ENCODE measurements at places on chromosomes 1 and 21. TPM values are rescaled to one million over a fixed set of nuclear protein-coding genes. Genes with fewer than 3 reads are reported as not detected.
A peak's percentile ranks its signal among the peaks of the same experiment; 100 is the strongest.

The MORN1 gene
- total RNA-seq = 9.4 TPM

- peak; percentile 52 for DNase-seq
Observed at GRCh38 chr1:66302815-66303214, 231.1 kb upstream of the SGIP1 start.

DNA sequence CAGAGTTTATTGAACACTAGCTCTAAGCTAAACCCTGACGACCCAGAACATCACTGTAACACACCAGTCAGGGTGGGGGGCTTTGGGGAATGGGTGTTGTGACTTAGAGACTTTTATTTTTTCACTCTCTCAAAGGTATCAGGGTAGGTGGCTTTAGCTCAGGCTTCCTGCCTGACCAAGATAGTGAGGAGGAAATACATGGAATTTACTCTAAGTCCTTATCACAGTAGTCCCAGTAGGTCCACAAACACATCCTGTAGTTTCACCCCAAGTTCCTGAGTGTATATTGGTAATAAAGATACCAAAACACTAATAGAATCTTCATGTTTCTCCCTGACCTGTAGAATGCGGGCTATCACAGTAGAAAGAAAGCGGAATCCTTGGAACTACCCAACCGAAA is 15.1 kb downstream of the GJA5 start:
- no peak for DNase-seq

The MAP3K7CL gene
- 5.6 TPM for total RNA-seq

GRCh38 chr1:92404661-92405060 is 82.1 kb downstream of the GFI1 start:
- peak; percentile 57 for DNase-seq

DNA sequence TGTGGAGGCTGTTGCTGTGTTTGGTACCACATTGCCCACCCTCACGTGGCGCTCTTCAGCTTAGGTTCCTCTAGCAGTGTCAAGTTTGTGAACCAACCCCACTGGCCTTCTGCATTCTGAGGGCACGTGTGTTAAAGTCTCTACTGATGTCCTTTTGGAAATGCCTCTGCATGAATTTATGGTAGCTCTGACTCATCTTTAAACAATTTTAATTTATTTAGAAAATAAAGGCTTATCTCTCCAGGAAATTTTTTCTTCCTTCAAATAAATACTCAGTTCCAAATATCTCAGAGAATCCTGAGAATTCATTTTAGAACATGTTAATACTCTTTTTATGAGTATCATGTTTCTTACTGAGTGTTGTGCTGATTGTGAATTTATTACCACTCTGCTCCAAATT is 5.5 kb downstream of the CD1D start:
- no peak for DNase-seq

DNA sequence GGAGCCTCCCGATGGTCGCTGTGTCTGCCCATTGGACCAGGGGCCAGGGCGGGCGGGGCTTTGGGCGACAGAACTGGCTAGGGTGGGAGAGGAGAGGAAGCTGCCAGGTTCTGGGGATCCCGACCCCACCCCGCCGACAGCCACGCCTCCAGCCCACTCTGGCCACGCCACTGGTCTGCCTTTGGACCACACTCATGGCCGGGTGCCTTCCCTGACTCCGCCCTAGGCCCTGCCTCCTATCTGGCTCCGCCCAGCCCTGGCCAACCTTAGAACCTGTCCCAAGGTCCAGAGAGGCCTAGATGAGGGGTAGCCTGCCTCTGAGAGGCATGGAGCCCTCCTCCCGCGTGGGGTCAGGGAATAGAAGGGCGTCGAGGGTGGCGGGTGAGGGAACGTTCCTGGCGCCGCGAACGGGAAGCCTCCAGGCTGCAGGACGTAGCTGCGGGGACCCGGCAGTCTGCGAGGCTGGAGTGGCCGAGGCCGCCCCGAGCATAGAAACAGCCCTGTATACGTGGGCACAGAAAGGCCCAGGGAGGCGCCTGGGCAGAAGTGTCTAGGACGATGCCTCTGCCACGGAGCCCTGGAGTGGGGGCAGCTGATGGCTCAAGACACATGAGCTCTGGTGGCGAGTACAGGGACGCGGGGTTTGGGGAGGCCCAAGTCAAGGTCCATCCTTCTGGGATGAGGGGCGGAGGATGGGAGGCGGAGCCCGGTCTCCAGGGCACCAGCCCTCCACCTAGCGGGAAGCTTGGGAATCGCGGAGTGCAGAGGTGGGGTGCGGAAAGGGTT is 11.5 kb upstream of the COL16A1 start:
- DNase-seq = peak; percentile 24

- DNase-seq = no peak
Observed at GRCh38 chr1:157652859-157653493, 47.6 kb downstream of the FCRL3 start.

- DNase-seq = peak; percentile 26
Observed at GRCh38 chr21:38984982-38985567, 179.3 kb downstream of the ETS2 start.

DNA sequence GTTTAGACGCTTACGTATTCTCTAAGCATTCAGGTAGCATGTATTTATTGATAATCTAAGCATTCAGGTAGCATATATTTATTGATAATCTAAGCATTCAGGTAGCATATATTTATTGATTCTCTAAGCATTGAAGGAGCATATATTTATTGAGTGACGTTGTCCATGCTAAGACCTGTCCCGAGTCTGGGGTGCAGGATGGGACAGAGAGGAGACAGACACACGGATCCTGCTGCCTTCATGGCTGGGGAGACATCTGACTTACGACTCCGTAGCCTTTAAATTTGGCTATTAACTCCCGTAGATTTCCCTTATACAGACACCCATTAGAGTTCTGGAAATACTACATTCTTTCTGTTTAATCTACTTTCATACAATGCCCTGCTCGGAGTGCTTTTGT is 982 bp downstream of the SCCPDH start:
- DNase-seq = no peak

All from HT1080 (cell line).